ENCODE measurements at places on chromosomes 16 and 17. TPM values are rescaled to one million over a fixed set of nuclear protein-coding genes. Genes with fewer than 3 reads are reported as not detected.

Gene KRTAP4-9
- total RNA-seq: not detected

Gene KRTAP4-5
- not detected for total RNA-seq

Gene PDILT
- total RNA-seq: not detected

Gene CLEC18A
- 0.32 TPM for total RNA-seq

Gene TBCD
- total RNA-seq: 22.5 TPM

Gene SLC5A10
- not detected for total RNA-seq

Gene ZNF624
- 5.5 TPM for total RNA-seq

Gene NAE1
- 91.1 TPM for total RNA-seq

Gene TMIGD1
- not detected for total RNA-seq

Gene TUBG2
- 11.7 TPM for total RNA-seq

Gene EFCAB5
- total RNA-seq: under 0.01 TPM

Gene INCA1
- total RNA-seq: 0.97 TPM

Gene NPLOC4
- total RNA-seq: 96.7 TPM

Gene NACA2
- total RNA-seq: not detected

Gene G6PC1
- total RNA-seq: not detected

Gene BEAN1
- under 0.01 TPM for total RNA-seq

Gene QRICH2
- total RNA-seq: 2.2 TPM
